Central memory CD8-positive, alpha-beta T cell (primary cell): ENCODE measurements at places on chromosomes 4 and X.

- no peak for DNase-seq
These were observed 93.6 kb upstream of the RASGEF1B start for GRCh38 chr4:81565142-81565870.

DNA sequence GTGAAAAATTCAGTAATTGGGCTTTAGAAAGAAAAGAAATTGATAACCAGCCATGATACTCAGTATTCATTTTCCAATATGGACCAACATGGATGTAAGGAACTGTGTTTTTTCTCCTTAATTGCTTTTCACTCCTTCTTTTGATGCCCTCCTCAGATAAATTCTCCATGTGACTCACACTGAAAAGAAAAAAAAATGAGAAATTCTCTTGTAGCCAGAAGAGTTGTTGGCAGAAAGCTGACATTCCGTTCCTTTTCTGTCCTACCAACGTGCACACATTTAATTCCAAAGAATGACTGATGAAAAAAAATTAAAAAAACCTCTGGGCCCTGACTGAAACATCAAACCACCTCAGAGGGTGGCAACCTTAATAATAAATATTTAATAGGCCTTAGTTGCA lies 153.1 kb downstream of the AMELX start:
- DNase-seq: no peak

GRCh38 chr4:101039367-101039766 lies 308.0 kb downstream of the PPP3CA start:
- DNase-seq: no peak

- no peak for DNase-seq
These were observed 7.8 kb upstream of the CHRNA9 start for GRCh38 chr4:40327340-40327739.

DNA sequence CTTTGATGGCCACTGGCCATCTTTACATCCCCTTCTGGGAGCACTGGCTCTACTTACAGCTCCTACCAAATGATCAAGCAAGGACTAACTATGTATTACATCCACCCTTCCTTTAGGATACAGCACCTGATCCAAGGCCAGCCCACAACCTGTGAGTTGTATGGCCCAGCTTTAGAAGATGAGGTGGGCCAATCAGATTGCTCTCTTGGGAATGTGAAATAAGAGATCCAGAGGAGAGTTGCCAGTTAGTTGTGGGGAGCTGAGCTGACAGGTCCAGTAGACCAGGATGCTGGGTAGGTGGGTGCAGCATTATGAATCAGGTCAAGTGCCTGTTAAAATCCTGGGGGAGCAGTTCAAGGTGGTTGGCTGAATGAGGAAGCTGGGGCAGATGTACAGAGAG lies 111.5 kb downstream of the GNL3L start:
- DNase-seq: no peak

GRCh38 chrX:940691-941090 lies 271.8 kb downstream of the CRLF2 start:
- DNase-seq: no peak

DNA sequence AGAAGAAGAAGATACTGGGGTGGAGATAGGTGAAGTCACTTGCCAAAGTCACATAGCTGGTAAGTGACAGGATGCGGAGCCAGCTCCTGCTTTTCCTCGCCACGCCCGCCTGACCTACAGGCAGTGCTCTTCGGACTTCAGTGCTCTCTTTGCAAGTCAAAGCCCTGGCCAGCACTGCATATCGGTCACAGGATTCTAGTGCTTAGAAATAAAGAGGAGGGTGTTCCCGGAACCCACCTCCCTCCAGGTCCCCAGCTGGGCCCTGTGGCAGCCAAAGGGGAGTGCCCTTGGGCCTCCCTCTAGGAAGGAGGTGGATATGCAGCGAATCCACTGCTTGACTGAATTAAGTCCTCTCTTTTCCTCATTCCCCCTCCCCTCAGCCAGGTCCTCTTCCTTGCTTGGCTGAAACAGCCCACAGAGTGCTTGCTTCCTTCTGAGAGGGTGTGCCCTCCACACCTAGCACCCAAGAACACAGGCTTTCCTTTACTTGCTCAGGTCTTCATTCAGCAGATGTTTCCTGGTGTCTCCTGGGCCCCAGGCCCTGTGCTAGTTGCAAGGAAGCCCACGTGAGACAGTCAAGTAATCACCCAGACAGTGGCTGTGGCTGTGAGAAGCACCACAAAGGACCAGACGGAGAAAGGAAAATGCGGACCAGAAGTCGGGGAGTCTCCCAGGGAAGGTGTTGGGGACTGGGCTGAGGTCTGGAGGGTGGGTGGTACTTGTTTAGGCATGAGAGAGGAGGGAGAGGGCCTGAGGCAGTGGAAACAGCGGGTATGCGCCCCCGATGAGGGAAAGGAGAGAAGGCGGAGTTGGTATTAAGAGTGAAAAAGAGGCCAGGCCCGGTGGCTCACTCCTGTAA lies 14.0 kb upstream of the HMGB3 start:
- DNase-seq: no peak

- no peak for DNase-seq
These were observed 201.8 kb downstream of the SLC39A8 start for GRCh38 chr4:102143433-102143832.

GRCh38 chr4:148090503-148091476 lies 351.4 kb downstream of the NR3C2 start:
- no peak for DNase-seq
